SJSA1 (cell line): ENCODE measurements at places on chromosomes 2 and 18. TPM values are rescaled to one million over a fixed set of nuclear protein-coding genes. Genes with fewer than 3 reads are reported as not detected.

DNA sequence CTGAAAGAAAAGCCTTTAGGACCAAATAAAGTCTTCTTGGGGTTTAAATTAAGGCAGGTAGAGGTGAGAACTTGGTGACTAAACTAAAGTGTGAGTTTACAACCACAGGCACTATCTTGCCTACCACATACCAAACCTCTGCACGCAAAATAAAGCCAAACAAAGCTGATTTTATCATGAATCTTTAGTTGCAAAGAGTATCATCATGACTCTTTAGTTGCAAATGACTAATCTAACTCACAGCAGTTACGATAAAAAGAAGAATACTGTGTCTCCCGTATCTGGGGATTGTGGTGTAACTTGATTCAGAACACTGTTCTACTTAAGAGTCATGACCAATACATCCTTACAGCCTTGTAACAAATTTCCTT, 11.2 kb downstream of the CFAP210 start:
- no peak for DNase-seq

DNA sequence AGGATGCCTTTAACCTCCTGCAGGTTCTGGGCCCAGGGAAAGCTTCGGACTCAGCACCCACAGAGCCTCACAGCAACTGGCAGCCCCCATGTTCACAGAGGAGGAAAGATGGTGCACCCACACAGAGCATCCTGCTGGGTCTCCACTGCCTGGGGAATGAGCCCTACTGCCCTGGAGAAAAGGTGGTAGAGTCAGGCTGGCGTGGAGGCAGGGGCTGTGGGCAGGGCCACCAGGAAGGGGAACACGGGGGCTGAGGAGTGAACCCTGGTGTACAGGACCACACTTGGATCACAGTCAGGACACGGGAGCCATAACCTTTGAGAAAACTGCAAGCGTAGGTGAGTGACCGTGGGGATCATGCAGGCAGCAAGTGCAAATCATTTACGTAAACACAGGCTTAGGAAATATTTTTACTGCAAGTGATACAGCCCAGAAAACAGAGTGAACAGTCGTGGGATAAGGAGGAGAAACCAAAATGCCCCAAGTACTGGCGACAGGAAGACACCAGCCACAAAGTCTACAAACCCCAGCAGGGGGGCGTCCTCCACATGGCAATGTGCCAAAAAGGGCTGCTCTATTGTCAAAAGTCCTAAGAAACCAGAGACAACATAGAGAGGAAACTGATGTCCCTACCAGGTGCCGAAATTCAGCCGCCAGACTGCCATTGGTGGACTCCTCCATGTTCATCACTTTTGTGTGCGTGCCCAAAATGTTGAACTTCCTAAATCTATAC, 27.6 kb downstream of the STAT1 start:
- DNase-seq = no peak

- DNase-seq = no peak
These were observed 41.5 kb downstream of the SUCLG1 start for GRCh38 chr2:84417453-84418145.

The GALNT13 gene
- total RNA-seq = not detected in 2 replicates
